Spinal cord (tissue), 10 donors: ENCODE measurements at places on chromosomes 12 and 14.
A peak's percentile ranks its signal among the peaks of the same experiment; 100 is the strongest.

- no peak for DNase-seq
Observed at GRCh38 chr14:90892970-90893369, 76.7 kb upstream of the TTC7B start.

GRCh38 chr12:5460817-5461216 is 28.9 kb downstream of the NTF3 start:
- DNase-seq: peak; percentile 62

GRCh38 chr14:68322940-68323620 is 469.8 kb downstream of the ZFP36L1 start:
- no peak for DNase-seq

DNA sequence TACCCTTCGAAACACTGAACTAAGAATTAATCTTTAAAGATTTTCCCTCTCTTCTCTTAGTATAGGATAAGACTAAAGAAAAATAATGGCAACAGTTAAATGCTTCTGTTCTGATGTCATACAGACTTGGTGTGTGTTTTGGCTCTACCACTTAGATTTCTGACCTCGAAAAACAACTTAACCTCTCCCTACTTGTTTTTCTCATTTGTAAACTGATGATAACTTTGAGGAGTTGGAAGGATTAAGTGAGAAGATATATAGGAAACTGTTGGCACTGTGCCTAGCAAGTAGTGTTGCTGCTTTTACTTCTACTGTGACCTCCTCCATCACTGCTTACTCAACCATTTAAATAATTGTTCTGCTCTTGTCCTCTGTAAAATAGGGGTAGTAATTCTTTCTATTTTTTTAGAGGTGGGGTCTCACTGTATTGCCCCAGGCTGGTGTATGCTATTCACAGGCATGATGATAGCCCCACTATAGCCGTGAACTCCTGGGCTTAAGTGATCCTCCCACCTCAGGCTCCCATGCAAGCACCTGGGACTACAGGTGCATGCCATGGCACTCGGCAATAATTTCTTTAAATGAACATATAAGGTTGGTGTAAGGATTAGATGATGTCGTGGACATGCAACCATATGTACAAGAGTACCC is 22.4 kb downstream of the PALS1 start:
- peak; percentile 16 for DNase-seq

- DNase-seq: no peak
Observed at GRCh38 chr12:26359576-26359975, 164.2 kb downstream of the SSPN start.

- peak; percentile 69 for DNase-seq
Observed at GRCh38 chr12:3752741-3753486, at the start of gene CRACR2A. Gene CRACR2A, minus strand, starts transcription at chr12:3753109. Its CDS starts 56,110 bp downstream, at chr12:3696999.

GRCh38 chr12:25695574-25695973 is 142.5 kb upstream of the LMNTD1 start:
- no peak for DNase-seq

DNA sequence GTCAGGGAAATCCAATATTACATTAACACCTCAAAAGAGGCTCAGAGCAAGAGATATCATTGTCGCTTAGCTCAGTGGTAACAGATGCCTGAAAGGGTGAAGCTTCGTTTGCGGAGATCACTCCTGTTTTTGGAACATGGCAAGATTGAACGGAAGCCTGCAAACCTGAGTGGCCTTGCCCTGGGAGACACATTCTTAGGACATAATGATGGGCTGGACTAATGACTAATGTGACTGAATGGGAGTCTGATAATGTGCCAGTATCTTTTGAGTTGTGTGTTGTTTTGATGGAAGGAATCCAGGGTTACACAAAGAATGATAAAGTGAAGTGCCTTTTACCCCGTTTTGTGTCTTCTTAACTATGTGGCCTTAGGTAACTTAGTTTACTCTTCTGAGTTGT is 109.3 kb upstream of the IFNG-AS1 start:
- no peak for DNase-seq
